Hepatic stellate cell (primary cell): ENCODE measurements at places on chromosomes 6 and 20.

DNA sequence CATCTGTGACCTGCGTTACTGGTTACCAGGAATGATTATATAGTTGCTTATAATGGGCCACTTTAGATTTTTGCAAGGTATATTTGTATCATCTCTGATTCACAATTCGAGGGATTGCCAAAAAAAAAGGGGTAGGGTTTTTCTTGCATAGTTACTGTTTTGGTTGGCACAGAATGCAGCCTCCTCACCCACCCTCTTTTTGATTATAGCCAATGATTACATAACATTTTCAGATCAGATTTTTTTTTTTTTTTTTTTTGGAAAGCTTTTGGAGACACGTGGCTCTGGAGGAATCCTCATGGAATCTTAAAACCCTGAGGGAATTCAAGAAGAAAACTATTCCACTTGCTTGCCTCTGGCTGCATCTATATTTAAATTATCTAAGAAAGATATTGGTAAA is 53.7 kb downstream of the UST start:
- peak; percentile 34 for DNase-seq

- no peak for DNase-seq
Measured at GRCh38 chr6:85113934-85114580, 335.8 kb upstream of the NT5E start.

DNA sequence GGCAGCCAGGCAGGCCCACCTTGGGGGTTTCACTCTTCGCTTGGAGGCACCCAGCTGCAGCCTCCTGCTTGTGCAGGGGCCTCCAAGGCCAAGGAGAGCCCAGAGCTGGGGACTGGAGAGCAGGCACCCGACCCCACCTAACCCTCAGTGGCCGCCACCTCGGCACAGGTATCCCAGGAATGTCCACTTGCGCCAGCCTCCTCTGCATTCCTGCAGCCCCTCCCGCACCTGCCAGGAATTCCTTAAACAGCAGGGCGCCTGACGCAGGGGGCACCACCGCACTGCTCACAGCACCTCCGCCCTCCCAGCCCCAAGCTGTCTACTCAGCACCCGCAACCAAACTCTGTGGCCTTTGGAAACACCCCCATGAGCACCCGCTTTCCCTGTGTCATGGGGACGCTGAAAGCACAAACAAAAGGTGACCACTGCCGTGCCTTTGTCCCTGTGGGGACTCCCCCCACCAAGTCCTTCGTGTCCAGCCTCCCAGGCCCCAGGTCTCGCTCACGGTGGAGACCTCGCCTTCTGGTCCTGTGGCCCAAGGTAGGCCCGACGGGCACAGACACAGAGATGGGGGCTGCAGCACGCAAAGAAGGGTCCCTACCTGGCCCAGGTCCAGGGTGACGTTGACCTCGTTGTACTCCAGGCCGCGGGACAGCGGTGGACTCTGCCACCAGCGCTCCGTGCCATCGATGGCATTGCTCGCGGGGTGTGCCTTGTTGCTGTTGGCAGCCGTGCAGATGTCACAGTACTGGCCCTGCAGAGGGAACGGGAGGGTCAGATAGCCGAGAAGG is 5.1 kb downstream of the LAMA5 start:
- DNase-seq: no peak

DNA sequence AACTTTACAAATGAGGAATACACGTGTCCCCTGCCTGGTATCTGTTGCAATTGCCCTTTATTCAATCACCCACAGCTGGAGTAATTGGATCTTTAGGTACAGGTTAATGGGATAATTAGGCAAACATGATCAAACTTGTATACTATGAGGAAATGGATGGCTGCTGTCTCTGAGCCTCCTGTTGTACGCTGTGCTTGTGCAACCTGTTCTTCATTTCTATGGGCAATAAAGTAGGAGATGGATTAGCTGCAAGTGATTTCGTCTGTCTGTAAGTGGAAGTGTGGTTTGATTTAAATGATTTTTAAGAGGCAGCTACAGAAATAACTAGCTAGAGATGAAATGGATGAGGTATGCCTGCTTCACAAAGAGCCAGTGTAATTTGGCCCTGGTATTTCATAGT is 474.1 kb downstream of the RNF144B start:
- no peak for DNase-seq

DNA sequence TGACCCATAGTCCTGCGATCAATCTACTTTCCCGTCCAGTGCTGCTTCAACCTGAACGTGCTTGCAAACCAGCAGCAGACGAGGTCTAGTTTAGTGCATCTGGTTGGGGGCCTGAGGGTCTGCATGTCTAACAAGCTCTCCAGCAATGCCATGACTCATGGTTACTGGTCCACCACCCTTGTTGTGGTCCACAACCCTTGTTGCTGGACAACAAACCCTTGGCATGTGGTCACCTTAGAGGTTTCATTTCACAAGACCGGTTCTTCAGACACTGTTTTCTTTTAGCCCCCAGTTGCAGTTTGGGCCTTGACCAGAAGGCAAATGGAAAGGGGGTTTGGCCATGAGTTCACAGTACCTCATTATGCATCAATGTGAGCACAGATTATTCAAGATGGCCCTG is 424.8 kb downstream of the QKI start:
- DNase-seq: no peak

DNA sequence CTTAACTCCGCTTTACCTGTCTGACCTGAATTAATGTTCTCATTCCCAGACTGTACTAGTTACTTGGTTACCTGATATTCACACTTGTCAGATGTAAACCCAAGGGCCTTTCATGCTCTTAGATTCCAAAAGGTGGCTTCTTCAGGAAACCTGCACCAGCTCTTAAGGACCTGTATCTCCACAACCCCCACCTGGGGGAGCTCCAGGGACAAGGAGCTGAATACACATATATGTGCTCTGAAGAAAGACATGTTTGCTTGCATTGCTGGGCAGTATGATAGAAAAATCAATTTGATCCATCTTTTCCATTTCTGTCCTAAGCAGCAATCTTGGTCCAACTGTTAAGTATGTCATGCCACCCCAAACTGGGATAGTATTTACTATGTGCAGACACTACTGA is 64.8 kb upstream of the POU3F2 start:
- no peak for DNase-seq

DNA sequence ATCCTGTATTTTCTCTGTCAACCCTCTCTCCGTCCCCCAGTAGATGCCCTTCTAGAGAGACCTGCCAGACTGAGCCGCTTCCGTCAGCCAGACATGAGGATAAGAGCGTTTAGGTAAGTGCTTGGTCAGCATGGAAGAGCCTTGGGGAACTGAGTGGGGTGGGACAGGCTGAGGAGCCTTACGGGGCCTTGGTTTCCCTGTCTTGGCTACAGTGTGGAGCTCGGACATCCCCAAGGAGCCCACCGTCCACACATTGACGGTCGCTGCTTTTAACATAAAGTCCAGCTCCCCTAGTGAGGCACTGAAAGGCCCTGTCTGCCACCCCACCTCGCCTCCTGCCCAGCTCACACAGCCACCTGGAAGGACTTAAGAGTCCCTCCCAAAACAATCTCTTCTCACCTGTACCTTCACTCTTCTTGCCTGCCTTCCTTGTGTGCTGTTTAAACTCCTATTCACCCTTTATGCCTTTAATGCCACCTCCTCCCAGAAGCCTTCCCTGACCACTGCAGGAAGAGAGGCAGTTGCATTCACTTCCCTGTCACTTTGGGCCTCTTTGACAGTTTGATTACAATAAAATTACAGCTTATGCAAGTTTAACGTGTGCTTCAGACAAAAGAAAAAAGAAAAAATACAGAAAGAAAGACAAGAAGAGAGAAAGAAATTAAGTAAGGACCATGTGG is 42.3 kb downstream of the PDYN start:
- DNase-seq: no peak
